Uterus (tissue), 4 donors: ENCODE measurements at places on chromosomes 4 and X. TPM values are rescaled to one million over a fixed set of nuclear protein-coding genes. Genes with fewer than 3 reads are reported as not detected.

Gene SPANXC
- total RNA-seq, result not detected

- no peak overlapping the region for H3K27ac ChIP-seq
- DNase-seq, result no peak
- no peaks in the 10 kb centered on the region for H3K36me3 ChIP-seq
- H3K4me3 ChIP-seq, result no peak overlapping the region
- H3K27me3 ChIP-seq, result no peaks in the 10 kb centered on the region
- no peaks in the 10 kb centered on the region for H3K4me1 ChIP-seq
Measured at GRCh38 chrX:154855256-154855655, 20.8 kb upstream of the SMIM9 start.

Gene ERVMER34-1
- total RNA-seq, result 3.0 TPM

- no peaks in the 10 kb centered on the region for H3K27me3 ChIP-seq
- H3K4me1 ChIP-seq, result no peaks in the 10 kb centered on the region
- no peak overlapping the region for H3K27ac ChIP-seq
- no peaks in the 10 kb centered on the region for H3K36me3 ChIP-seq
Measured at GRCh38 chr4:86280246-86280645, 79.6 kb downstream of the MAPK10 start.

- H3K4me1 ChIP-seq, result no peaks in the 10 kb centered on the region
- H3K4me3 ChIP-seq, result no peak overlapping the region
- H3K27me3 ChIP-seq, result no peaks in the 10 kb centered on the region
- H3K27ac ChIP-seq, result no peak overlapping the region
- H3K36me3 ChIP-seq, result no peaks in the 10 kb centered on the region
Measured at GRCh38 chrX:78237127-78237526, 90.3 kb downstream of the CYSLTR1 start.

- no peak overlapping the region for H3K27ac ChIP-seq
- no peaks in the 10 kb centered on the region for H3K27me3 ChIP-seq
- no peak for DNase-seq
- H3K36me3 ChIP-seq, result no peaks in the 10 kb centered on the region
- no peaks in the 10 kb centered on the region for H3K4me1 ChIP-seq
Measured at GRCh38 chr4:171017593-171017992, 795.6 kb upstream of the GALNTL6 start.

DNA sequence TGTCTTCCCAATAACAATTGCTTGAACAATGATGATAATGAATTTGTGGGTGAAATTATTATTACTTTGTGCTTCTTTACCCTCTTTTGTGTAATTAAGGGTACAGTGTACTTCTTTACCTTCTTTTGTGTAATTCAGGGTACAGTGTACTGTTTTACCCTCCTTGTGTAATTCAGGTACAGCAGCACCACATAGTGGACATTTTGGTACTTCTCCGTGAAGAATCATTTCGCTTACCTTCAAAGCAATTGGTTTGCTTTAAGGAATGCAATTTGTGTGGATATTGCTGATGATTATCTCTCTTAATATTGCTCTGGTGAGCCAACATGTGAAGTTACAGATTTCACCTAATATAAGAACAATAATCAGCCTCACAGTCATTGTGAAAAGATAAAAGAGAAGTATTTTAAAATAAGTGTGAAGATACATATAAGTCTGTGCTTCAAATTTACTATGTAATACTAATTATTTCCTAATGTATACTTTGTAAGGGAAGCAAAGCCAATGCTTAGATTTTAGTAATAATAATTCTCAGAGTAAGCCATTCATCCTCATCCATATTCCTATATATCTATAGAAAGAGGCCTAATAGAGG is 27.2 kb upstream of the SEC24B start:
- no peak overlapping the region for H3K4me3 ChIP-seq
- DNase-seq, result no peak
- H3K27me3 ChIP-seq, result no peaks in the 10 kb centered on the region
- H3K36me3 ChIP-seq, result no peaks in the 10 kb centered on the region

Gene ABCG2
- total RNA-seq, result 54.3 TPM

DNA sequence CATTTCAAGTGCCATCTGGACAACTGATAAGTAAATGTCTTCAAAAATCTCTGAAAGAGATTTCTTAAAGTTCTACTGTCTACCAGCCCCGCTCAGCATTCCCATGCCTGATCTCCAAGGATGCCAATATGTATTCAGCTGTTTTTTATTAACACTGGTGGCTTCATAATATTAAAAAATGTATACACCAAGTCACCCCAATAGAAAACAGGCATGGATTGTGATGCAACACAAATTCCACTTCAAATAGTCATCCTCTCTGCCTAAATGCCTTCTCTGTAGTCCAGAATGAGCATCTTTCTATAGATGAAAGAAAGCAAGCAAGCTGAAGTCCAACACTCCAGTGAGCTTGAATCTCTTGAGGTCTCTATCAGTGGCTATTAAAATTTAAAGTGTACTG is 152.2 kb upstream of the PPARGC1A start:
- H3K4me1 ChIP-seq, result no peaks in the 10 kb centered on the region
- H3K4me3 ChIP-seq, result no peak overlapping the region
- no peak overlapping the region for H3K27ac ChIP-seq
- H3K36me3 ChIP-seq, result no peaks in the 10 kb centered on the region

DNA sequence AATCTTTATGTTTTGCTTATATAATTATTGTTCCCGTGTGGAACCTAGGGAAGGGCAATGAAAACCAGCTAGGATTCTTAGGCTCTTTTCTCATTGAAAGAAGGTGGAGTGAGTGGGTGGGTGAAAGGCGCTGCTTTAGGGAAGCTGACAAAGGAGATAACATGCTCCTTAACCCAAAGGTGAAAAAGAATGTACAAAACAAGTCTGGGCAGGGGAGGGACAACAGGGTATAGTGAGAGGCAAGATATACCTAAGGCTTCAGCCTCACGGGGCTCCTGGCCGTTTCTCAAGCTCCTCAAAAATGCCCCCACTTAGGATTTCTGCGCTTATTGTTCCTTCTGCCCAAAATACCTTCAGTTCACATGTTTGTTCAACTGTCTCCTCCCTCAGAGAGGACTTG is 1.8 kb downstream of the SH2D1A start:
- DNase-seq, result no peak
- H3K27ac ChIP-seq, result no peak overlapping the region
- H3K27me3 ChIP-seq, result no peaks in the 10 kb centered on the region
- no peaks in the 10 kb centered on the region for H3K36me3 ChIP-seq

Gene PIN4
- not detected for total RNA-seq

GRCh38 chr4:183181081-183181480 is 82.0 kb downstream of the WWC2 start:
- H3K27me3 ChIP-seq, result no peaks in the 10 kb centered on the region
- no peaks in the 10 kb centered on the region for H3K36me3 ChIP-seq
- no peak overlapping the region for H3K27ac ChIP-seq
- DNase-seq, result no peak
- H3K4me3 ChIP-seq, result no peak overlapping the region
- H3K4me1 ChIP-seq, result no peaks in the 10 kb centered on the region

- H3K4me1 ChIP-seq, result no peaks in the 10 kb centered on the region
- no peak for DNase-seq
Measured at GRCh38 chr4:129355516-129355915, 259.6 kb downstream of the C4orf33 start.

- no peaks in the 10 kb centered on the region for H3K36me3 ChIP-seq
- H3K4me3 ChIP-seq, result no peak overlapping the region
- no peaks in the 10 kb centered on the region for H3K27me3 ChIP-seq
- DNase-seq, result no peak
- no peaks in the 10 kb centered on the region for H3K4me1 ChIP-seq
- H3K27ac ChIP-seq, result no peak overlapping the region
Measured at GRCh38 chr4:169068423-169068822, 58.4 kb upstream of the CBR4 start.

DNA sequence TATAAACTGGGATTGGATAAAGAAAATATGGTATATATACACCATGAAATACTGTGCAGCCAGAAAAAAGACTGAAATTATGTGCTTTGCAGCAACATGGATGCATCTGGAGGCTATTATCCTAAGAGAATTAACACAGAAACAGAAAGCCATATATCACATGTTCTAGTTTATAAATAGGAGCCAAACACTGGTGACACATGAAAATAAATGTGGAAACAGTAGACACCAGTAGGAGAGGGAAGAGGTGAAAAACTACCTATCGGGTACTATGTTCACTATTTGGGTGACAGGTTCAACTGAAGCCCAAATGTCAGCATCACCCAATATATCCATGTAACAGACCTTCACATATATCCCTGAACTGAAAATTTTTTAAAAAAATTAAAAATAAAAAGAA is 725.1 kb downstream of the C4orf33 start:
- H3K27me3 ChIP-seq, result no peaks in the 10 kb centered on the region
- no peaks in the 10 kb centered on the region for H3K4me1 ChIP-seq
- no peak for DNase-seq
- no peaks in the 10 kb centered on the region for H3K36me3 ChIP-seq
- H3K27ac ChIP-seq, result no peak overlapping the region

Gene FRMPD4
- total RNA-seq, result 0.06 TPM

DNA sequence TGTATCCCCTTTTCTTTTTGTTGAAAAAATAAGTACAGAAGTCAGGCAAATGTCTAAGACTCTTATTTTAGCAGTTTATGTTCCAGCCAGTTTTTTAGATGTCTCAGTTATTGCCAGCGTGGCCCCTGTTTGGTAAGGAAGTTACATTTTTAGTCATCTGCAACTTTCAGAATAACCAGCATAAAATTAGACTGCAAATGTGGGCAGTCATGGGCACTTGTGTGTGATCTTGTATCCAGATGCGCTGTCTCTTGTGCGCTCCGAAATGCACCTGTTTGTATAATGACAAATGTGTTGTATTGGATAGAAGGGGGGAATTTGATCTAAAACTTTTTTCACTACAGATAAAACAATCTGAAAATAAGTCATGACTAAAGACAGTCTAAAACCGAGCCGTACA is 44.3 kb upstream of the CLCN4 start:
- H3K27ac ChIP-seq, result no peak overlapping the region
- no peaks in the 10 kb centered on the region for H3K36me3 ChIP-seq
- no peaks in the 10 kb centered on the region for H3K27me3 ChIP-seq
- no peaks in the 10 kb centered on the region for H3K4me1 ChIP-seq
- H3K4me3 ChIP-seq, result no peak overlapping the region

Gene ITIH6
- not detected for total RNA-seq

Gene F9
- total RNA-seq, result not detected

Gene TIGD2
- 3.2 TPM for total RNA-seq

- H3K27ac ChIP-seq, result no peak overlapping the region
- H3K36me3 ChIP-seq, result no peaks in the 10 kb centered on the region
- H3K4me3 ChIP-seq, result no peak overlapping the region
Measured at GRCh38 chr4:155946486-155946885, 7.2 kb downstream of the CTSO start.

DNA sequence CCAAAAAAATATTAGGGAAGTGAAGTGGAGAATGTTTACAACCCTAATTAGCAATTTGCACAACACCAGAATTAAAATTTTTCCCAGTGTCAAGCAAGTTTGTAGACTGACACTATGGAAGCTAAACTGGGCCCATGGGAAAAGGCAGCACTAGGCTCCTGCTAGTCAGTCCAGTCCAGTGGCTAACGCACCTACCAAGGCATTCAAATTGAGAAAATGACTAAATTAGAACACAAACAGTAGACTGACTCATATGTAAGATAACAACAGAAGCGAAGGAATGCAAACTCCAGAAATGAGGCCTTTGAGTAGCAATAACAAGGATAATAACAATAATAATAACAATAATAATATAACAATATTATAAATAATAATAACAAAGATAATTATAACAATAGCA is 90.7 kb downstream of the GRIA3 start:
- H3K27me3 ChIP-seq, result no peaks in the 10 kb centered on the region
- H3K4me1 ChIP-seq, result no peaks in the 10 kb centered on the region
- no peak overlapping the region for H3K4me3 ChIP-seq

GRCh38 chrX:124211312-124211942 is 121.0 kb upstream of the TEX13D start:
- H3K27me3 ChIP-seq, result no peaks in the 10 kb centered on the region
- no peak overlapping the region for H3K4me3 ChIP-seq
- no peak overlapping the region for H3K27ac ChIP-seq
- DNase-seq, result no peak

Gene PAGE5
- not detected for total RNA-seq

- H3K36me3 ChIP-seq, result no peaks in the 10 kb centered on the region
- H3K4me3 ChIP-seq, result no peak overlapping the region
- no peak for DNase-seq
- H3K27me3 ChIP-seq, result no peaks in the 10 kb centered on the region
- no peaks in the 10 kb centered on the region for H3K4me1 ChIP-seq
- no peak overlapping the region for H3K27ac ChIP-seq
Measured at GRCh38 chr4:87141428-87141827, 79.0 kb downstream of the KLHL8 start.

- no peaks in the 10 kb centered on the region for H3K4me1 ChIP-seq
- no peaks in the 10 kb centered on the region for H3K36me3 ChIP-seq
- no peaks in the 10 kb centered on the region for H3K27me3 ChIP-seq
Measured at GRCh38 chr4:30725562-30725961, 5.4 kb downstream of the PCDH7 start.

Gene TSC22D3
- total RNA-seq, result 562 TPM

GRCh38 chr4:88107406-88108107 is 50.9 kb downstream of the ABCG2 start:
- H3K4me1 ChIP-seq, result no peaks in the 10 kb centered on the region
- DNase-seq, result no peak
- no peak overlapping the region for H3K4me3 ChIP-seq
- H3K27ac ChIP-seq, result no peak overlapping the region

Gene TBX22
- total RNA-seq, result not detected

DNA sequence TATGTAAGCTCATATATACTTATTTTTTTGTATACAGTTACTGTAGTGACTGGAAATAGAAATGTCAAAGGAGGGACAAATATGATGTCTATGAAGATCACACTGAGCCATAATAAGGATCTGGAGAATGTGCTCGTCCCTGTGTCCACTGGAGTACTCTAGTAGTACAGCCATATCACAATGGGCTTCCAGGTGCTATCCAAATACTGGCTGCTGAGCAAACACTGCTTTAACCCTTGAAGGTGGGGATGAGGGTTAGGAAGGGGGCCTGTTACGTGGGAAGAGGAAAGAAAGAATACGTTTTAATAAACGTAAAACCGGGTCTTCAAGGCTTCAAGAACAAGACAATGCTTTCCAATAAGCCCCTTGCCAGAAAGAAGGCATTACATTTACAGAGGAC is 29.8 kb upstream of the TMEM150C start:
- H3K4me1 ChIP-seq, result no peaks in the 10 kb centered on the region
- H3K4me3 ChIP-seq, result no peak overlapping the region
- no peak for DNase-seq
- H3K36me3 ChIP-seq, result no peaks in the 10 kb centered on the region
- no peak overlapping the region for H3K27ac ChIP-seq

Gene CDKL2
- 1.2 TPM for total RNA-seq

GRCh38 chr4:14903321-14903720 is 99.0 kb upstream of the CPEB2 start:
- no peaks in the 10 kb centered on the region for H3K27me3 ChIP-seq
- no peak overlapping the region for H3K4me3 ChIP-seq
- no peak for DNase-seq
- no peaks in the 10 kb centered on the region for H3K4me1 ChIP-seq

DNA sequence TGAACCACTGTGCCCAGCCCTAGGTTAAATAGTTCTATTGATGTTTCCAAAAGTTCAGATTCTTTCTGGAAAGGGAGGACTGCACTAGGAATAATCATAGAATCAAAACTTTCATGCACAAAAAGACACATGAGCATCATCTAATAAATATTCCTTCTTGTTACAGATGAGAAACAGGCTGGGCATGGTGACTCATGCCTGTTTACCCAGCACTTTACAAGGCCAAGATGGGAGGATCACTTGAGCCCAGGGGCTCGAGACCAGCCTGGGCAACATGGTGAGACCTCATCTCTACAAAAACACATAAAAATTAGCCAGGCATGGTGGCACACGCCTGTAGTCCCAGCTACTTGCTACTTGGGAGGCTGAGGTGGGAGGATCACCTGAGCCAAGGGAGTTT is 27.7 kb downstream of the LARP7 start:
- no peak overlapping the region for H3K27ac ChIP-seq
- H3K27me3 ChIP-seq, result no peaks in the 10 kb centered on the region
- no peaks in the 10 kb centered on the region for H3K4me1 ChIP-seq
